Stimulated activated naive CD4-positive, alpha-beta T cell (primary cell): ENCODE measurements at places on chromosomes 6 and 20.

GRCh38 chr20:50278377-50278683 is 87.7 kb downstream of the CEBPB start:
- DNase-seq: no peak

DNA sequence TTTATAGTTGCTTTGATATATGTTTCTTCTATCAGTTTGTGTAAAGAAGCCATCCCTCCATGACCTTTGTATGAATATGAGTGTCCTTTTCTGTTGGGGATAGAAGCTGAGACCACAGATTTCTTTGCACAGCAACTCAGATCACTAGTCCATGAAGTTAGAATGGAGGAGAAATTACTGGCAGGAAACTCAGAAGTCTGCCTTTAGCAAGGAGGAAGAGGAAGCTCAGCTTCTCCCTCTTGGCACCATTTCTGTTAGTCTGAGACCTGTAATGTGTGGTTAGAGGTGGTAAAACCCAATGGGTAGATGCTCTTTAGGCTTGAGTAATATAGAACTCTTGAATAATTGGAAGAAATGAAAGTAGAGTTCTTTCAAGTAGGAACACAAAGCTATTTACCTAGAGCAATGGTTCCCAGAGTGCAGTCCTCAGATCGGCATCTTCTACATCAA is 995.3 kb upstream of the FLRT3 start:
- no peak for DNase-seq

- DNase-seq: no peak
Observed at GRCh38 chr6:122202576-122203137, 196.8 kb upstream of the HSF2 start.

GRCh38 chr6:21844120-21844917 is 250.8 kb downstream of the SOX4 start:
- DNase-seq: no peak

- DNase-seq: no peak
Observed at GRCh38 chr20:47741669-47742608, 43.3 kb downstream of the SULF2 start.

GRCh38 chr6:135699705-135700104 is 151.8 kb upstream of the PDE7B start:
- no peak for DNase-seq

GRCh38 chr6:107290491-107290890 is 168.9 kb downstream of the PDSS2 start:
- DNase-seq: no peak

DNA sequence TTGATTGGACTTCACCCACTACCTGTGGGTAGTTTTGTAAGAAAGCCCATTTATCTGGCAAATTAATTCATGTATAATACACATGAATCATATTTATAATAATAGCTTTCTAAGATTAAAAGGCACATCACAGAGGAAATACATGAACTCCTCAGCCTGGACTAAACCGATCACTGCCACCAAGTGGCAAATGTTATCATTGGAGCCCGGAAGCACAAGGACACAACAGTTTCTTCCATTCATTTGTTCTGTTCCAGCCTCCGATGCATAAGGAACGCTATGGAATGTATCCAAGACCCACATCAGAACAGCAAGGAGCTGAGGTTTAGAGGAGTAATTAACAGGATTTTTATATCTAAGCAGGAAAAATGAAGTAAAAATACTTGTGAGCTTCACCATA is 13.9 kb upstream of the IPCEF1 start:
- DNase-seq: no peak

GRCh38 chr20:13468166-13468565 is 170.6 kb downstream of the TASP1 start:
- no peak for DNase-seq

DNA sequence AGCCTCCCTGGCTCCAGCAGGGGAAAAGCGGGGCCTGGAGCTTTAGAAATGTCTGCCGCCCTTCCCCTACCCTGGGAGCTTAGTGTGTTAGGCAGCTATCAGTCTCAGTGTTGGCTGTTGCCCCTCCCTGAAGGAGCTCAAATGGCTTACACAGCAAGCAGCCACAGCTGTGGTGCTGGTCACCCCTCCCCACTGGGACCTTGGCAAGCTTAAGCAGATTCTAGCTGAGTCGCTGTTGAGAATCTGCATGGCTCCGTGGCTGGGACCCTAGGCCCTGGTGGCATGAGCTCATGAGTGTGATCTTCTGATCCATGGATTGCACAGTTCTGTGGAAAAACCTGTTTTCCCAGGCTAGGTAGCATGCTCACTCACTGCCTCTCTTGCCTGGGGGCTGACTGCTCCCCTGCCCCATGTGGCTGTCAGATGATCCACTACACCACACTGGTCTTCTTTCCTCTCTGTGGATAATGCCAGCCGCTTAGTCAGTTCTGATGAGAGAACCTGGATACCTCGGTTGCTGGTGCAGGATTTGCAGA is 714.0 kb downstream of the MAFB start:
- DNase-seq: no peak

GRCh38 chr6:98653179-98653578 is 181.2 kb upstream of the POU3F2 start:
- no peak for DNase-seq

DNA sequence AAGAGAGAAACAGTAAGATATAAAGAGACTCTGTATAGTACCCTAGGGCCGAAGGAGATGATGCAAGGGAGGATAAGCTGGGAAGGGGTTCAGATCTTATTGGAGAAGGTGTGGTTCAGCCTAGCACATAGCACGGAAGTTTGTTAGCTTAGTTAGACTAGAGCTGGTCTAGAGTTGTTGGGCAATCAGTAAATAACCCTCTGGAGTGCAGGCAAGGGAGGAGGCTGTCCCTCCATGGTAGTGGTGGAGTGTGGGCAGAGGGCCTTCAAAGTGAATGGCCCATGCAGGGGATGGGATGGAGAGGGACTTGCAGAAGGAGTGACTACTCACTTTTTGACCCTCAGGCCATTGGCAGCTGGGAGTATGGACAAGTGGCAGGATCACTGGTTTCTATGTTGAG is 20.0 kb downstream of the TULP4 start:
- DNase-seq: no peak

- DNase-seq: no peak
Observed at GRCh38 chr6:53049415-53049814, 15.8 kb upstream of the FBXO9 start.

- no peak for DNase-seq
Observed at GRCh38 chr20:39825950-39826349, 863.1 kb downstream of the MAFB start.

DNA sequence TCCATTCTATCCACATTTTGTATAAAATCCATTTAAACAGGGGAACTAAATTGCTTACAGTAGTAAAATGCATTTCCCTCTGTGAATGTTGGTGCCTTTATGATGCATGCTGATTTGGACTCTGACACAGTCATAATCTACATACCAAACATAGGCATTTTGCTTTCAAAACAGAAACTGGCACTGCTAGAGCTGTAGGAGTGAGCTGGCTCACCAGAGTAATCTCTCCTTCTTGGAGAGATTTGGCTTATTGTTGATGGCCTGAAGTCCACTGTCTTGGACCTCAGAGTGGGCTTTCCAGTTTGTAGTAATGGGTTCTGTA is 363.2 kb upstream of the FLRT3 start:
- no peak for DNase-seq
